ENCODE measurements at places on chromosomes 6 and 20.

GRCh38 chr20:31841928-31842327 is 3.5 kb downstream of the FOXS1 start:
- no peak for DNase-seq

DNA sequence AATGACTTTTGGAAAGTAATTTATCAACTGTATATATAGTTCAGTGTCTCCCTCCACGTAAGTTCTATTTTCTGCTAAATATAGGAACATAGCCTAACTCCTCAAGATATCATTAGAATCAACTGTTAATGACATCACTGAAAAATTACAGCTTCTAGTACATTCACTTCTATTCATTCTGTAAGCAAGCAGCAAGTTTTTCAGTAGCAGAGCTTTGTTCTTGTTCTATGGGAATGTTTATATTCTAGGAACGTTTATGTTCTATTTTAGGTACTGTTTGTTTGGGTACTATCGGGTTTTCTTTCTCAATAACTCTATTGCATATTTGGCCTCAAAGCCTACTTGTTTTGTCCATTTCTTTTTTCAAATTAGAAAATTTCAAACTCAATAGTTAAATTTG is 525.6 kb downstream of the EPHA7 start:
- DNase-seq: no peak

GRCh38 chr6:139932671-139933070 is 558.2 kb upstream of the CITED2 start:
- DNase-seq: no peak

- DNase-seq: no peak
Measured at GRCh38 chr6:27811451-27811772, 100.8 kb downstream of the OR2B2 start.

DNA sequence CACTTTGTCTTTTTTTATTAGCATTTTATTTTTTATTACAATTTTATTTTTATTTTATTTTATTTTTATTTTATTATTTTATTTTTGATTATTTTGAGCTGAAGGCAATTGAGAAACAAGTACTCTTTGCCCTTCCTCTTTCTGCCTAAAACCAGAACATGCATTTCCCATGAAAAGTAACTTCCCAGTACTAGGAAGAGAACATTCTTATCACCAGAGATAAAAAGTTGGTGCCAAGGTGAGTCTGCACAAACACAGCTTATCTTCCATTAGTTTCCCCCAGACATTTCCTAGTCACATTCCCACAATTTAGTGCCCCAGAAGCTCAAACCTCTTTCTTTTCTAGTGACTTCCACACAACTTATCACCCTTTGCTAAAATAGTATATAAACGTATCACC is 84.8 kb downstream of the CD24 start:
- DNase-seq: no peak

DNA sequence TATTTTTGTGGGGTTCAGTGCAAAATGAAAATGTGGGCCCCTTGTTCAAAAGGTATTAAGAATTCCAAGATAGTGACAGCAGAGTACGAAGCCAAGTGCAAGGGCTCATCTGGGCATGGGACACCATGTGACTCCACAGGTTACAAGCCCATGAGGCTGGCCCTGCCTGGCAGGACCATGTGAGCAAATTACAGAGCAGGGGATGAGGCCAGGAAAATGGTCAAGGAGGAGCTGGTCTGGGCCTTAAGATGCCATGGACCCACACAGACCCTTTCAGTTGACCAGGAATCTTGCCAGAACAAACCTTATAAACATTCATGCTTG is 86.9 kb downstream of the SNX5 start:
- DNase-seq: no peak

DNA sequence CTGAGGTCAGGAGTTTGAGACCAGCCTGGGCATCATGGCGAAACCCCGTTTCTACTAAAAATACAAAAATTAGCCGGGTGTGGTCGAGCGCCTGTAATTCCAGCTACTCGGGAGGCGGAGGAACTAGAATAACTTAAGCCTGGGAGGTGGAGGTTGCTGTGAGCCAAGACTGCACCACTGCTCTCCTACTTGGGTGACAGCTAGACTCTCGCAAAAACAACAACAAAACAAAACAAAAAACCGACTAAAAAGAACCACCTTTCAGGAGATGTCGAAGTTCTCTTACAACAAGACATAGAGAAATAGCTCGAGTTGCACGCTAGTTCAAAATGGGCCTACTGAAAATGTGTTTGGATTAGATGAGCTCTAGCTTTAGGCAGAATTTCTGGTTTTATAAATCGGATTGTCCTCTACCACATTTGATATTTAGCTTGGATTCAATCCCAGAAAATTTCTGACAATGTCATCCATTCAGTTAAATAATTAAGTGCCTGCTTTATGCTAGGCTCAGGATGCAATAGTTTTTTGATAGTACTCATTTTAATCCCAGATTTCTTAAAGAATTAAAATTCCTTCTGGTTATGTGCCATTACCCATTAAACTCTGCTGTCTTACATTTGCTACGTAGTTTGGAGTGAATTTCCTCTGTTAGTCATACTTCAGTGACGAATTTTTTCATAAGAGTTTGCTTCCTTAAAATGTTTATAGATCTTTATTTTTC is 137.5 kb upstream of the SHLD1 start:
- DNase-seq: no peak

GRCh38 chr6:118042855-118043254 is 135.8 kb downstream of the SLC35F1 start:
- DNase-seq: no peak

DNA sequence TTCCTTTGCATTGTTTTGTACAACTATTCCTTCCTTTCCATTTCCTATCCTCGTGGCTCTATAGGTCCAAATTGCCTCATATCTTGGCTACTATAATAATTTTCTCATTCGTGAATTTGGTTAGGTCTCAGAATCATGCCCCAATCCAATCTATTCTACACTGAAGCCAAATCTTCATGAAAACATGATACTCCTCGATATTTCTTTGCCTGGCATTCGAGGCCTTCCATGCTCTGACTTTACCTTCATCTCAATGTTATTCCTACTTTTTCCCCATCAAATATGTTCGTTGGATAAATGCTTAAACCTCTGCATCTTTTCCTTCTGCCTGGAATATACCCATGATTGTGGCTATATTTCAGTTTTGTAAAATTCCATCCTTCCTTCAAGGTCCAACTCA is 30.4 kb downstream of the TCF21 start:
- DNase-seq: no peak

DNA sequence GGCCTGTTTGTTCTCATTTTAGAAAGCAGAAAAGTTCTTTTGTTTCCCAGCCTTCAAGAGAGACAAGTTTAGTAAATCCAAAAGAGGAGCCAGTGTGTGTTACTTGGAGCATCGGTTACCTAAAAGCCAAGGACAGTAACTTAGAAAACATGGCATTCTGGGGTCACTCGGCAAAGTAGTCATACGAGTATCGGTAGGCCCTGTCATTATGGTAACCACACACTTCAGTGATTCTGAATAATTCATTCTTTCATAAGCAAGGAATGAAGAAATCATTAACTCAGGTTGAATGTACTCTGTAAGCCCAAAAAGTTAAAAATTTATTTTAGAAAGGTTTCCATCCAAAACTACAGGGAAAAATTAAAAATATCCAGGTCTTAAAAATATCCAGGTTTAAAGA is 34.0 kb downstream of the CNKSR3 start:
- no peak for DNase-seq

GRCh38 chr20:24485981-24486380 is 16.6 kb downstream of the SYNDIG1 start:
- no peak for DNase-seq

GRCh38 chr6:3306848-3307247 is 48.1 kb downstream of the PSMG4 start:
- no peak for DNase-seq

GRCh38 chr6:112235956-112236355 is 18.4 kb downstream of the LAMA4 start:
- DNase-seq: peak; percentile 8

DNA sequence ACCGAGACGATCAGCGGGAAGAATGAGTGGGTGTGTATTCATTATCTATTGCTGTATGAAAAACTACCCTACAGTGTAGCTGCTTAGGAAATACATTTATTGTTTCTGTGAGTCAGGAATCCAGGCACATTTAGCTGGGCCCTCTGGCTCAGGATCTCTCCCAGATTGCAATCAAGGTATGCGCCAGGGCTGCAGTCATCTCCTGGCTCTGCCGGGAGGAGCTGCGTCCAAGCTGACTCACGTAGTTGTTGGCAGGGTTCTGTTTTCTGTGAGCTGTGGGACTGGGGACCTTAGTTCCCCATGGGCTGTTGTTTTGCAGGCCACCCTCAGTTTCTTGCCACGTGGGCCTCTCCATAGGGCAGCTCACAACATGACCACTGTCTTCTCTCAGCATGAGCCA is 68.2 kb upstream of the FUCA2 start:
- DNase-seq: no peak

DNA sequence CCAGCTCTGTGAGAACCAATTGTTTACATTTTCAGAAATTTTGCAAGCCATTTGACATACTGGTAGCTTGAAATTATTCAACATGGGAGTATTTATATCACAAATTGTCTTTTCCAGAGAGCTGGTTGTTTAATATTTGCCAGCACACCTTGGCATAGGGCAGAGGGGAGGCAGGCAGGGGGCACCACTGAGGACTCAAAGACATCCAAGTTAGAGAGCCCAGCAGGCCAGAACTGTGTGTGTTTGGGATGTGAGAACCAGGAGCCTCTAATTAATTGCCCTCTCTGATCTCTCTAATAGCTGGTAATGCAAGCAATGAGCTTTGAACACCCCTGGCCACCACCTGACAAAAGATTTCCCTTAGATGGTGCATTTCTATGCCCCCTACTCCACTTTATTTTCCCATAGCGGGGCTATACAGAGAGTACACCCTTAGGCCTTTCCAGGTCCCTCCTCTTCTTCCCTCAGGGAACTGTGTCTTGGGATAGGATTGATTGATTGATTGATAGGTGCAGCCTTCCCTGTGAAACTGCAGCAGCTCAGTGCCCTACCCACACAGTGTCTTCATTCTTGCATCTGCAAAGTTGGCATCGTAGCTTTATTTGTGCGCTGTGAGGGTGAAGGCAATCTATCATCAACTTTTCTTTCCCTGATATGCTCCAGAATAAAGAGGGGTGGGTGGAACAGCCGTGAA is 29.2 kb downstream of the MOCS1 start:
- no peak for DNase-seq

- no peak for DNase-seq
Measured at GRCh38 chr6:94734751-94735150, 842.6 kb upstream of the MANEA start.

DNA sequence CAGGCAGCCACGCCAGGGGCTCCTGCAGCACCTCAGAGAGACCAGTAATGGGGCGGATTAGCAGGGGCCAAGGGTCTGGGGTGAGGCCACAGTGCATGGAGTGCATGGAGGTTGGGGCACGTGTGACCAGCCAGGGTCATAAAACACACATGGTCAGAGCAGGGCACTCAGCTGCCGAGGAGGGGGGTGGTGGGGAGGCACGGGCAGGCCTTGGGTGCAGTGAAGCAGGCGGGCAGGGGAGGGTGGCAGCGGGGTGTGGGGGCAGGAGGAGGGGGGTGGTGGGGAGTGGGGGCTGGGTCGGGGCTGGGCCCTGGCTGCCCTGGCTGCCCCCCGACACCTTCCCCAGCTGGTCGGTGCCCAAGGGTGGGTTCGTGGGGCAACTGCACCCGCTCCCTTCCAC is 23.7 kb upstream of the NTSR1 start:
- DNase-seq: no peak

GRCh38 chr6:40543146-40543545 is 44.0 kb downstream of the LRFN2 start:
- DNase-seq: no peak

- no peak for DNase-seq
Measured at GRCh38 chr20:5737966-5738365, 12.2 kb upstream of the SHLD1 start.

DNA sequence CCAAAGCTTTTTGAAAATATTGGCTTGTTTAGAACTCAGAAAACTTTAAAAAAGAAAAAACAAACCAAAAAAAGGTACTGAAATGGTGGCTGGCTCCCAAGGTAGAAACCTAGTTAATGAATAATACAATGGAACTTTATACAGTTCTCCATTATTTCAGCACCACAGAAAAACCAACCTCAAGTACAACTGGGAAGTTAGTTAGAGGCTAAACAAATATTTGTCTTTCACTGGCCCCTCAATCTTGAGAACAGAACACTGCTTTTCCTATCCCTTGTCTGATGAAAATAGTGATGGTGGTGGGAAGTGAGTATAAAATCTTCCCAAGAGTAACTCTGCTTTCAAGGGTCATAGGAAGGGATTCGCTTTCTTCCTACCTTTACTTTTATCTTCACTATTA is 126.5 kb downstream of the REV3L start:
- DNase-seq: no peak

- peak; percentile 60 for DNase-seq
Measured at GRCh38 chr6:150685860-150686259, 86.2 kb downstream of the PLEKHG1 start.

- no peak for DNase-seq
Measured at GRCh38 chr20:45873409-45874103, 7.5 kb upstream of the ZSWIM1 start.

- no peak for DNase-seq
Measured at GRCh38 chr20:9408422-9409300, 105.7 kb upstream of the LAMP5 start.

- DNase-seq: no peak
Measured at GRCh38 chr6:43826730-43827129, 56.7 kb downstream of the VEGFA start.

- DNase-seq: peak; percentile 45
Measured at GRCh38 chr6:130872250-130873095, 45.3 kb downstream of the SMLR1 start.
